Colonic mucosa (tissue), 4 donors: ENCODE measurements at places on chromosomes 5 and 9. TPM values are rescaled to one million over a fixed set of nuclear protein-coding genes. Genes with fewer than 3 reads are reported as not detected.

GRCh38 chr5:171123417-171123816 lies 185.6 kb upstream of the TLX3 start:
- no peaks in the 10 kb centered on the region for H3K27me3 ChIP-seq
- H3K27ac ChIP-seq, result no peak overlapping the region
- H3K36me3 ChIP-seq, result no peaks in the 10 kb centered on the region
- H3K4me1 ChIP-seq, result no peaks in the 10 kb centered on the region
- no peak for DNase-seq

GRCh38 chr9:96171728-96172127 lies 130.2 kb downstream of the HSD17B3 start:
- no peak overlapping the region for H3K27ac ChIP-seq
- no peak for DNase-seq
- no peaks in the 10 kb centered on the region for H3K36me3 ChIP-seq
- H3K27me3 ChIP-seq, result no peaks in the 10 kb centered on the region

DNA sequence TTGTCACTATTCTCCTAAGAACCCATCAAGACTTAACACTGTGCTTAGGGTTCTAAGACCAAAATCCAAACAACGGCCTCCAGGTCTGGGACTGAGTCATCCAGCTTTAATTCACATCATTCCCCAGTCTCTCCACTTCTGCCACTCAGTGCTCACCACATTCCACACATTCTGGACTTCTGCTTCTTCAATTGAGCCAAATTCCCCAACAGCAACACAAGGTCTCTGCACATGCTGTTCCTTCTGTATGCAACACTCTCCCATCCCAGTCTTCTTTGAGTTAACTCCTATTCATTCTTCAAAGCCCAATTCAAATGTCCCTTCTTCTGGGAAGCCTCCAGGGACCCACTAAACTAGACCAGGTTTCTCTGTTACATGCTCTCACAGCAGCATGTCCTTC lies 97.8 kb downstream of the GPR21 start:
- no peak overlapping the region for H3K4me3 ChIP-seq
- no peaks in the 10 kb centered on the region for H3K36me3 ChIP-seq
- no peak for DNase-seq

DNA sequence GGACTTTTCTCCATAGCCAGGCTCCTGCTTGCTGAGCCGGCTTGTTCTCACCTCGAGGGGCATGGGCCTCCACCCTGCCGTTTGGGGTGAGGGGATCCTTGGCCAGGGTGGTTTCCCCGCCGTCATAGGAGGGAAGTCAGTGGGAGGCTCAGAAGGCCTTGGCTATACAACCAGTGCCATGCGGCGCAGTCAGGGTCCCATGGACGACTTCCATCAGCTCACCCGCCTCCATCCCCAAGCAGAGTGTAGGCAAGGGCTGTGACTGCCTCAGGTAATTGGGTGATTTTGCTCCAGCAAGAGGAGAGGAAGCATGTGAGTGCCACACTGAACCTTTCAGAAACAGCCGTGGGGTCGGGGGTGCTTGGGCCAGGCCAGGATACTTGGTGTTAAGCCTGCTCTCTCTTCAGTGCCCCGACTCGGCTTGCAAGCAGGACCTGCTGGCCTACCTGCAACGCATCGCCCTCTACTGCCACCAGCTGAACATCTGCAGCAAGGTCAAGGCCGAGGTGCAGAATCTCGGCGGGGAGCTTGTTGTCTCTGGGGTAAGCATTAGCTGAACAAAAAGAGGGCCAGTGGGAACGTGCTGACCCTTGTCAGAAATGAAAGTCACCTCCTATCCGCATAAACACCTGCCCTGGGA lies 57.2 kb upstream of the LRRTM2 start:
- no peak overlapping the region for H3K4me3 ChIP-seq
- no peak overlapping the region for H3K27ac ChIP-seq
- no peaks in the 10 kb centered on the region for H3K4me1 ChIP-seq
- peaks cover 9% of the 10 kb centered on the region for H3K36me3 ChIP-seq

PCBD2 gene
- 10.3 TPM for total RNA-seq

IL33 gene
- total RNA-seq, result 5.0 TPM

NUTM2F gene
- total RNA-seq, result not detected

OSTF1 gene
- total RNA-seq, result 57.4 TPM
